ENCODE measurements at places on chromosomes 11 and 22. TPM values are rescaled to one million over a fixed set of nuclear protein-coding genes. Genes with fewer than 3 reads are reported as not detected.

MMP20 gene
- not detected for total RNA-seq

AIFM3 gene
- 1.4 TPM for total RNA-seq

PARVG gene
- 5.3 TPM for total RNA-seq

HBG2 gene
- total RNA-seq, result 1.1 TPM

DNA sequence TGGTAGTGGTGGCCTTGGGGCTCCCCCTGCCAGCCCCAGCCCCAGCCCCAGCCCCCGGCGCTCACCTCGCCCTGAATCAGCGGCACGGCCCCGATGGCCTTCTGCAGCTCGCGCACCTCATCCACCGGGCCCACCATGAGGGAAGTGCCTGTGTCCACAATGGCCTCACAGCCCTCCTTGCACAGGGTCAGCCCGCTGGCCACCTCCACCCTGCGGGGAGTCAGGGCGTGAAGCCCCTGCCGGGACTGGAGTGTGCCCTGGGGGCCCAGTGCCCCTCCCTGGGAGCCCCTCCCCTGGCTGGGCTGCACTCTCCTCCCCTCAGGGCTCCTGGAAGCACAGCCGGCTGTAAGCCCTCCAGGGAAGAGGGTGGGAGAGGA lies 3.5 kb upstream of the IFITM10 start:
- DNase-seq, result no peak

DNA sequence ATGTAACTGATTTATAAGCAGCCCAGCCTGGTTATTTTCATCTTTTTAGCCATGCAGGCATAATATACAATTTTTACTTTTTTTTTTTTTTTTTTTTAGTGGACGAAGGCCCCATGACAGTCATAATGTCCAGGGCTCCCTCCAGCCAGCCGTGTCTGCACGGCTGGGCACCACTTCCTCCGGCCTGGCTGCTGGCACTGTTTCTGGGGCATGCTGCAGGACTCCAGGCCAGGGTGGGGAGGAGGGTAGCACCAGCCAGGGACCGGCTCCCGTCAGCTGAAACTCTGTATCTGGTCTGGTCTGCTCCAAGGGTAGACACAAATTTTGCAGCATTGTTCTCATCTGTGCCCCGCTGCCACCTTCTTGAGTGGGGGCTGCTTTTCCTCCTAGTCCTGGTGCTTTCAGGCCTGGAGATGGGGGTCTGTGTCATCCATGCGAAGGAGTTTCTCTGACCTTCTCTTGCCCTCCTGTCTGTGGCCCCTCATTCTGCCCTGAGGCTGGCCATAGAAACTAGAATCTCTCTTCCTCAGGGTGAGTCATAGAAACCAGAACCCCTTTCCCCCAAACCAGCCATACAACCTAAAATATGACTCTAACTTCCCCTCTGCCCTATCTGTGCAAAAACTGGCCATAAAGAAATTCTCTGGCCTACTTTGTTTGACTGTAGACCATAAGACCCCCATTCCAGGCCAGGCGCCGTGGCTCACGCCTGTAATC lies 9.2 kb upstream of the RRP7A start:
- DNase-seq, result no peak

GRCh38 chr11:43074810-43075209 lies 237.0 kb upstream of the API5 start:
- DNase-seq, result no peak

DNA sequence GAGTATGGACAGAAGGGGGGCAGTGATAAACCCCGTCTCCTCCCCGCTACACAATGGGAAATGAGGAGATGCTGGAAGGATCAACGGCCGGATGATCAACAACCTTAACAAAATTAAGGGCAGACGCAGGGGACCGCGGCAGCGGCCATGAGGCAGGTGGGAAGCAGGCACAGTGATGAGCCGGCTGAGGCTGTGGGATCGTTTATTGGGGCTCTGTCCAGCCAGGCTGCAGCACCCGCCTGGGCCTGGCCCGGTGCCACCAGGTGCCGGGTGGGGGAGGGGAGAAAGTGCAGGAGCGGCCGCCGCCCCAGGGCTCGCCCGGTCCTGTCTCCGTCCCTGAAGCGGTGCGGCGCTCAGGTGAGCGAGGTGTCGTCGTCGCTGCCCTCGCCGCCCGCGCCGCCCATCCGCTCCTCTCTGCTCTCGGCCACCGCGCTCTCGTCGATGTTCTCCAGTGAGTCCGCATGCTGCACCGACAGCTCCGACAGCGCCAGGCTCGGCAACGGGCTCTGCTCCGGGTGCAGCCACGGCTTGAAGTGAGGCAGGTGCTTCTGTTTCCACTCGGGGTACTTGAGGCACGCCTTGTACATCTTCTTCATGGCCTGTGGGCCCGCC lies 2.4 kb upstream of the ARAP1 start:
- DNase-seq, result peak; percentile 52

- DNase-seq, result no peak
Observed at GRCh38 chr22:38124236-38124974, 13.9 kb upstream of the BAIAP2L2 start.

- DNase-seq, result peak; percentile 16
Observed at GRCh38 chr11:65067446-65067845, 9.1 kb upstream of the NAALADL1 start.

DNA sequence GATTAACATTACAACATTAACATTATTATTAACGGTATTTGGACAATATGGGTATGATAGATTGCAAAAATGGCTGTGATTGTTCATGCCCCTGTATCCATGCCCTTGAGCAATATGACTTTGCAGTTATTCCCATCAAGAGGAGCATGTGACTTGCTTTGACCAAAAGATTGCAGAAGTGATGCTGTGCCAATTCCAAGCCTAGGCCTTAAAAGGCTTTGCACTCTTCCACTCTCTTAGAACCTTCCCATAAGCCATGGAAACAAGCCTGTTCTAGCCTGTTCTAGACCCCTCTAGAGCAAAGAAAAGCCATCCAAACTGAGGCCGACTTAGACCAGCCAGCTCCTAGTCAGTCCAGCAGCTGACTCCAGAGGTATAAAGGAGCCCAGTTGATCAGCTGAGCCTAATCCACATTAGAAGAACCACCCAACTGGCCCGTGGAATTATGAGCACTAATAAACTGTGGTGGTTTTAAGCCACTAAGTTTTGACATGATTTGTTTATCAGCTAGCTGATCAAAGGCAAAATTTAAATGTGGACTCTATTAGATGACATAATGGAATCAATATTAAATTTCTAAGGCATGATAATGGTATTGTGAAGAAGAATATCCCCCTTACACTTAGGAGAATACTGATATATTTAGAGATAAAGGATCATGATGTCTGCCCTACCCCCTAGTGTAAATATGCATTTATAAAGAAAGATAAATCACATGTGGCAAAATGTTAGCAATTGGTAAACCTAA lies 28.6 kb downstream of the RAB30 start:
- DNase-seq, result no peak

DNA sequence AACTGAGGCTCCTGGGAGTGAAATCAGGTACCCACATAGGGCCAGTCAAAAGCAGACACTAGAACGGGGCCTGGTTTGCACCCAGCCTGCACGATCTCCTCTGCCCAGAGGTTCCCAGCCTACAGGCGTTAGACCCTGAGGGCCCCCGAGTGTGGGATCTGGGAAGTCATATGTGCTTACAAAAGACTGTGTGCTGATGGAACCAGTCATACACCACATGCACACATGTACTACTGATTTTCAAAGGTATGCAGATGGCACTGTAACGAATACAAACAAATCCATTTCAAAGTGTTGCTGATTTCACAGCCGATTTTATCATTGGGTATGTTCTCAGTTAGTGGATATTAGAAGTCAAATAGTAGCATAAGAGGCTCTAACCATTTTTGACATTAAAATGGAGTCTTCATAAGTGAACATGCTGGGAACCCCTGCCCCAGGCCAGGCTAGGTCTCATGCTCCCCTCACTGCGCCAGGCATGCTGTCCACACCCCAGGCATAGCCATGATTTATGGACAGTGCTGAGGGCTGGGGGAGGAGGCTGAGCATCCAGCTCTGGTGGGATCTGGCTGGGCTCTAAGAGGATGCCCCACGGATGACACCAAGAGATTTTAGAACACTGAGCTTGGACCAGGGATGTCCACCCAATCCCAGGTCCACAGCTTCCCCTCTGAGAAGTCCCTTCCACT lies 38.6 kb upstream of the LRRC32 start:
- DNase-seq, result no peak

- no peak for DNase-seq
Observed at GRCh38 chr22:41360126-41360525, 21.6 kb upstream of the TEF start.

DNA sequence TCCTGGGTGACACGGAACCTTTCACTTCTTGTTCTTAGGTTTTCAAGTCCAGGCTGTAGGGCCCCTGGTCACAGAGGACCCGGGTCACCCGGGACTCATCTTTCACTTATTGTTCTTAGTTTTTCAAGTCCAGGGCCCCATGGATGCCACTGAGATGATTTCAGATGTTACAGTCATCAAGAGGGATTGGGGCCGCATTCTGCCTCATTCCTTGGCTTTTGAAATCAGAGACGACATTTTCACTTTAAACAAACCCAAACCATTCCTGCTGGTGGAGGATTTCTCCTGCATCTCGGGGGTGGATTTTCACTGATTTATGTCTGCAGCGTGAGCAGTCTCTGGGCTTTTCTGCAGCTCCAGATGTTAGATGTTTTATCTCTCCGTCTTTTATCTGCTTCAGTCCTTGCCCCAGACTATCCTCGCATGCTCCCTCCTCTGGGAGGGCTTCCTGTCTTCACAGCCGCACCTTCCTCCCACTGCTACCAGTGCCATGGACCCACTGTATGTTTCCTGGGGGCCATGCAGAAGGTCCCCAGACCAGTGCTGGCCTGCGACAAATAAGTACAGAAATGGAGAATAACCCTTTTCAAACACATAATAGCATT lies 27.4 kb downstream of the FBLN1 start:
- DNase-seq, result peak; percentile 4

- DNase-seq, result no peak
Observed at GRCh38 chr11:35746356-35747153, 84.0 kb downstream of the TRIM44 start.

- no peak for DNase-seq
Observed at GRCh38 chr22:30637701-30638114, 2.1 kb downstream of the SLC35E4 start.

GRCh38 chr22:36204632-36205015 lies 3.0 kb upstream of the APOL4 start:
- no peak for DNase-seq
